Stimulated activated CD4-positive, alpha-beta T cell treated with anti-CD3 and anti-CD28 coated beads, Interleukin-4, amount 100 ng/mL, for 48 hours (primary cell): ENCODE measurements at places on chromosomes 16 and 17.

DNA sequence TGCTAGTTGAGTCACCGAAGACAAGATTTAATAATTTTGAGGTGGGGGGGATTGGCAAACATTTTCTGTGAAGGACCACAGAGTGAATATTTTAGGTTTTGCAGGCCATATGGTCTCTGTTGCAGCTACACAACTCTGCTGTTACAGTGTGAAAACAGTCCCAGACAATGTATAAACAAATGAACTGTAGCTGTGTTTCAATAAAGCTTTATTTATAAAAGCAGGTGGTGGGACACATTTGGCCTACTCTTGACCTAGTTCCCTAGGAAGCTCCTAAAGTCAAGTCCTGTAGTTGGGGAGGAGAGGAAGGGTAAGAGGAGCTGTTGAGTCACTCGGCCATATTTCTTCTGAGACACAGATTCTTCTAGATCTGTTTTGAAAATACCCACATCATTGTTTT, 92.3 kb downstream of the SDR42E1 start:
- DNase-seq = no peak

GRCh38 chr17:77535892-77536291, 395.1 kb downstream of the SEC14L1 start:
- no peak for DNase-seq

GRCh38 chr17:50021681-50022370, 26.8 kb upstream of the DLX3 start:
- no peak for DNase-seq

DNA sequence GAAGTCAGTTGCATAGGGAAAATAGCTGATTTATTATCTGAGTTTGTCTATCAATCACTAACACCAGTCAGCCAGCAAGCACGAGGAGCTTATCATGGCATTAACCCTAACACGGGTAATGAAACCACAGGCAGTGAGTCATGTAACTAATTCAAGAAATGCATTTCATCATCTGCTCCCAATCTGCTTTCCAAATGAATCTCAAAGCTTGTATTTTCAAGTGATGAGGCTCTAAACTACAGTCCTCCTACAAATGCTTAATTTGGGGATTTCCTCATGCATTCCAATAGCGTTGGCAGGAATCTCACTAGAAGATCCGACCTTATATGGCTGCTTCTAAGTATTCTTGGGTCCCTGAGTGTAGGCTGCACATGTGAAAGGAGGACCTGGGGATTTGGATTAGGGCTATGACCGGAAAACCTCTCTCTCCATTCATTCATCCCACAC, 118.4 kb upstream of the HSBP1 start:
- no peak for DNase-seq

DNA sequence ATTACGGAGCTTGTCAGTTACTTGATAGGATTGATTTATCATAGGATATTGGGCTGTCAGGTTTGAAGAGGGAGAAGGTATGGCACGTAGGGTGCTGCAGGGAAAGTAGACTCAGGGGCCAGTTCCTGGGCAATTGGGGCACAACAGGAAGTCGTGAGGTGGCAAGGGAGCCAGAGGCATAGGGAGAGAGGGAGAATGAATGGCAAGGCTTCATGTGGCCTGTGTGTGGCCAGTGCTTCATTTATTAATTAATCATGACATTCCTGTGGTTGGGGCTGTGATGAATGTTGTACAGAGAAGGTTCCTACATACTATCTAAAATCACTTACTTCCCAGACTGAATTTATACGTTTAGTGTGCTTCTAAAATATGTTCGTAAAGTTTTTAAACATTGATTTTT, 19.3 kb downstream of the MFSD11 start:
- no peak for DNase-seq

- no peak for DNase-seq
These were observed at the start of gene SAMD14 for GRCh38 chr17:50129728-50130558. Gene SAMD14, minus strand, starts transcription at chr17:50130160. Its CDS starts 5,201 bp downstream, at chr17:50124959.

DNA sequence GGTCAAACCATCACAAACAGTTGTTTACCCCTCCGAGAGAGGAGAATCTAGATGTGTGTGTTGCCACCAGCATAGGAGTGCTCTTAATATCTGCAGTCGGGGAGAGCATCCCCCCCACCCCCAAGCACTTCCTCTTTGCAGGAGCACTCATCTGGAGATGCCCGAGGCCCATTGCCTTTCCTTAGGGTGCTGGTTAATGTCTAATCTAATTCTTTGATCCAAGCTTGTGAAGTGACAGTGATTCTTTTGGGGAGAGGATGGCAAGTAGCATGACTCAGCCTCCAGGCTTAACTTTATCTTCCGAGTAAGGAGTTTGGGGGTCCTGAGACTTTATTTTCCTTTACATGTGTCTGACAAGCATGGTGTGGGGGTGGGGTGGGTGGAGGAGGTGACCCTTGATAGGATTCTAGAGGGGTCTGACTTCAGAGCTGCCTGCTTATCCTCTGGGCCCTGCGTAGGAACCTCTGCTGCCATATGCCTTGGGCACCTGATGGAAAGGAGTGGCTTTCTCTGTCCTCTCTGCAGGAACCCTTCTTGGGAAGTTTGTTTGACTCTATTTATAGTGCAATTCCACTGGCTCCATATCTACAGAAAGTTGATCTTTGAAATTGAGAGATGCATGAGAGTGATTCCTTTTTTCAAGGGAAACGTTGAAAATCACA, 207.1 kb downstream of the SPECC1 start:
- no peak for DNase-seq

- DNase-seq = no peak
These were observed 3.8 kb downstream of the ARHGDIA start for GRCh38 chr17:81867170-81867990.

GRCh38 chr17:17235212-17236174, 1.5 kb downstream of the FLCN start:
- no peak for DNase-seq

DNA sequence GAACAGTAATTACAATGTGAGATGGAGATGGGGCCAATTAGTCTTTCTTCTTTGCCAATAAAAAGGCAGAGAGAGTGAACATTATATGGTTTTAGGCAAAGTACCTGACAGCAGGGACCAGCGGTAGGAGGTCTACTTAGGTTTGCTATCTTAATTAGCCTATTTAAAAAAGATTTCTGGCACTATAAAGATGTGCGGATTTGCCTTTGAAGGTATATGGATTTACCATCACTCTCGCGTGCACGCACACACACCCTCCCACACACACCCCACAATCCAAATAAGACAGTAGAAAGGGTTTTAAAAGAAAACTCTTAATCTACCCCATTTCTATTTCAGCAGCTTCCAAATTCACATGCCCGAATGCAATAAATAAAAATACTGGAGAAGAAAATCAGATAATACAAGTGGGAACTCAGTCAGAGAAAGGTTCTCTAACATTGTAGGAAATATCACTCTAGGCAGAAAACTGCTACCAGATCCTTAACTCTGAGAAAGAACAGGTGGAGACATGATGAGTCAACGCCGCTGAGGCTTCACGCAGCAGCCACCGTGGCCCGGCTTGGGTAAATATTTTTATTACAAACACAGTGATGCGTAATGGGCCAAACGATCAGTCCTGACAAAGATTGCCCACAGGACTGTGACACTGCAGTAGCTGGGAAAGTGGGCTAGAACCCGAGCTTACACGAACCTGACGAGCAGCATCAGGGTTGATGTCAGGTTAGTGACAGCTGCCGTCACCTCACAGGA, 66.6 kb upstream of the AXIN2 start:
- DNase-seq = no peak

GRCh38 chr17:538181-538973, 176.3 kb downstream of the VPS53 start:
- DNase-seq = no peak

DNA sequence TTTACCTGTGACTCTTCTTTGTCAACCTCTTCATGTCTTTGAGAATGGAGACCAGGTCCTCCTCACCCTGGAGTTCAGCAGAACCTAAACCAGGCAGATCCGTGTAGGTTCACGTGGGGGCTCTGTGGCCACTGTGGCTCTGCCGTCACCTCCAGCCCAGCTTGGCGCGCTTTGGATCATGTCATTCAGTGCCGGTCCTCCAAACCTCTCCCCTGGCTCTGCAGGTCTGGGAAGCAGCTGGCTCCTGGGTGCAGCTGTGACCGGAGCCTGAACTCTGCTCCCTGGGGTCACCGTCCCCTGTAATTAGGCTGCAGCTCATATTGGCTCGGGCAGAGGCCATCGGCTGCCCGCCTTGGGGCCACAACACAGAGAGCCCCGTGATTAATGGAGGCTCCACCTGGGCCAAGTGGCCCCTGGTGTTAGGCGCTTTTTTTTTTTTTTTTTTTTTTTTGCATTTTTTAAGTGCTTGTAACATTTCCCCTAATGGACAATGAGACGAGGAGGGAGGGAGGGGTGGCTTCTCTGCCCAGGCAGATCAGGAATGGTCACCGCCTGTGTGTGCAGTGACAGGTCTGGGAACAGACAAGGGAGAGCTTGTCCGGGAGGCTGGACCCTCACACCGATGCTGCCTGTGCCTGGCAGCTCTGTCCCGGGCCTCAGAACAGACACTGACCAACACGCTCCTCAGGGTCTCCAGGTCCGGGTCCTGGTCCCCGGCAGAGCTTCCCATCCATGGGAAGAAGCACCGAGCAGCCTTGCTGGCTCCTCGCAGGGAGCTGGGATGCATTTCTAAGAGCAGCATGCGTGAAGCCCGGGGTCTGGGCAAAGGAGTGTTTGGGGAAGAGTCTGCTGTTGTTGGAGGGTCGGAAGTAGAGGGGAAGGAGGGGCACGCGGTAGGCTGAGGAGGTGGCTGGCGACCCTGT, 247.9 kb downstream of the SEC14L1 start:
- DNase-seq = no peak

GRCh38 chr17:44324571-44325275, at the start of gene SLC25A39:
Gene SLC25A39, minus strand, starts transcription at chr17:44324823. Its CDS starts 1,261 bp downstream, at chr17:44323562.
- peak; percentile 92 for DNase-seq

GRCh38 chr16:11170696-11171447, 85.1 kb downstream of the SOCS1 start:
- DNase-seq = no peak

- no peak for DNase-seq
These were observed 35.4 kb downstream of the TMEM114 start for GRCh38 chr16:8554881-8555280.
